ENCODE measurements at places on chromosomes 5 and 9.

GRCh38 chr5:54460181-54460919 lies 4.9 kb downstream of the HSPB3 start:
- no peak for DNase-seq

GRCh38 chr9:125956102-125956501 lies 208.9 kb downstream of the PBX3 start:
- no peak for DNase-seq

- no peak for DNase-seq
These were observed 6.5 kb downstream of the NTMT1 start for GRCh38 chr9:129632460-129632859.

GRCh38 chr5:89401012-89401411 lies 518.0 kb upstream of the MEF2C start:
- DNase-seq = no peak

DNA sequence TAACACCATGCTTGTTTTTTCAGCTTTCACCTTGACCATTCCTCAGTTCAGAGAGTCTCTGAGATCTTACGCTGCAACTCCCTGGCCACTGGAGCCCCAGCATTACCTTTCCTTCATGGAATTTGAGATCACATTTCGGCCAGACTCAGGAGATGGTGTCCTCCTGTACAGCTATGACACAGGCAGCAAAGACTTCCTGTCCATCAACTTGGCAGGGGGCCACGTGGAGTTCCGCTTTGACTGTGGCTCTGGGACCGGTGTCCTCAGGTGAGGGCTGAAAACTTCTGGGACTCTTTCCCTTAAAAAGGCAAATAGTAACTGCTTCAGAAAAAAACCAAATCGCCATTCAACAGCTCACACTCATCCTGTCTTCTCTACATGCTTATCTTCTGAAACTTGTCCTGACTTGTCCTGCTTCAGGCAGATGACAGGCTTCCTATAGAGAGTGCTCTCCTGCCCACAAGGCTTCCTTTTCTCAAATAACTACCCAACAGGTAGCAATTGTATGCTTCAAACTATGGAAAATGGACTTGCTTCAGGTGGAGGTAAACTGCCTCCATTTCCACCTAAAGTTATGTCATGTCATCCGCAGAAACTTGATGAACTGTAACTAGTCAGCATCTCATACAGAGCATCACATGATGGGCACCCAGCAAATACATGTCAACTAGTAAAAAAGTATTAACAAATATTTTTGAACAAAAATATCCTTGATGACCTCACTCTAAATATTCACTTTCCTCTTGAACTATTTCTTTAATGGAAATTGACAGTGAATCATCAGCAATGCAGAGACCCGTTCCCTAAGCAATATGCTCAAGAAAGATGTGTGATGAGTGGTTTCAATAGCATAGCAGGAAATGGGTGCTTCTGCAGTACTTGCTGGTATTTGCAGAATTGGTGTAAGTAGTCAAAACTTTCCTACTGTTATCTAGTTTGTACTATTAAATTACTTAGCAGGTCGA lies 129.2 kb downstream of the LIFR start:
- DNase-seq = no peak

DNA sequence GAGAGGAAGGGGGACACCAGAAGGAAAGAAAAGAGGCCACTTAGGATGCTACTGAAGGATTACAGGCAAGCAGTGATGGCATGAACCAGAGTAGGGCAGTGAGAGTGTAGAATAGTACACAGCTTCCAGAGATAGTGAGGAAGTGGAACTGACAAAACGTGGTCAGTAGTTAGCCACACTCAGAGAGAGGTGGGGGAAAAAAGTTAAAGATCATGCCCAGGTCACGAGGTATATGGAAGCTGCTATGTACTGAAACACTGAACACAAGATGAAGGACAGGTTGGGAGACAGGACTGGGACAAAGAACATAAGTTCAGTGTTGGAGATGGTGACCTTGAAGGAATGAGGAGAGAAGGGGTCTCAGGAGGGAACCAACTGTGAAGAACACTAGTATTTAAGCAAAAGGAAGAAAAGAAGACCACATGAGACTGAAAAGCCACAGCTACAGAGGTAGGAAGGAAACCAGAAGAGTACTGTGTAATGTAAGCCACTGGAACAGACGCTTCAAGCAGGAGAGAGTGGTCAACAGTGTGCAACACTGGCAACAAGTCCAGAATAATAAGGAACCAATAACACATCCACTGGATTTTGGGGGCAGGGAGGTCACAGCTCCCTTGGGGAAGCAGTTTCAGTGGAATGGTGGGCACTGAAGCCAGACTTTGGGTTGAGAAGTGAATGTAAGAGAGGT lies 45.5 kb downstream of the ELL2 start:
- no peak for DNase-seq

DNA sequence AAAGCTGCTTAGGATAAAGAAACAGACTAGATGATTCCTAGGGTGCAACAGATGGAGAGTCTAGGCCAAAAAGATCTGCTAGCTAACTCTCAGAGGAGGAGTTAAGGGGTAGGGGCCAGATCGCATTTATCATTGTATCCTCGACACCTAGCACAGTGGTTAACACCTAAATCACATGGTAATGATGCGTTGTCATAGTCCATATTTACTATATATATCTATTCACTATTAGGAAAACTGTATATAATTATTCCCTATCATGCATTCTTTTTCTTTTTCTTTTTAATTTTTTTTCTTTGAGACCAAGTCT lies 92.8 kb upstream of the SLC44A1 start:
- DNase-seq = no peak

GRCh38 chr9:93308158-93308602 lies 124.2 kb downstream of the WNK2 start:
- no peak for DNase-seq

- no peak for DNase-seq
These were observed 18.8 kb upstream of the KCNIP1 start for GRCh38 chr5:170484847-170485615.

- DNase-seq = no peak
These were observed 1933.2 kb upstream of the WWC1 start for GRCh38 chr5:166358127-166358830.

GRCh38 chr9:133609311-133610098 lies at the start of gene FAM163B:
Gene FAM163B (minus strand): TSS chr9:133609389. CDS start chr9:133580223, 29,166 bp downstream.
- DNase-seq = no peak

DNA sequence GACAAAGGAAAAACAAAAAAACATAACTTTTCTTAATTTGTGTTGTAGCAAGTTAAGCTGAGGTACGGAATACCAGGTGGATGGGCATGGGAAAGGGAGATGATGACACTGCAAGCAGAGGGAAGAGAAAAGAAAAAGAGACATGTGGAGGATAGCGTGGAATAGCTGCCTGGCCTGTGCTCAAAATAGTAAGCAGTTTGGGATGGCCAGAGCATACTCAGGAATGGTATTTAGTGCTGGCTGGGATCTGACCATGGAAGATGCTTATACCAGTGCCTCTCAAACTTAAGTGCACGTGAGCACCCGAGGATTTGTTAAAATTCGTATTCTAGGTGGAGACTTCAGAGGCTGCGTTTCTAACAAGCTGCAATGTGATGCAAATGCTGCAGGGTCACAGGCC lies 41.3 kb downstream of the LNPEP start:
- DNase-seq = no peak

DNA sequence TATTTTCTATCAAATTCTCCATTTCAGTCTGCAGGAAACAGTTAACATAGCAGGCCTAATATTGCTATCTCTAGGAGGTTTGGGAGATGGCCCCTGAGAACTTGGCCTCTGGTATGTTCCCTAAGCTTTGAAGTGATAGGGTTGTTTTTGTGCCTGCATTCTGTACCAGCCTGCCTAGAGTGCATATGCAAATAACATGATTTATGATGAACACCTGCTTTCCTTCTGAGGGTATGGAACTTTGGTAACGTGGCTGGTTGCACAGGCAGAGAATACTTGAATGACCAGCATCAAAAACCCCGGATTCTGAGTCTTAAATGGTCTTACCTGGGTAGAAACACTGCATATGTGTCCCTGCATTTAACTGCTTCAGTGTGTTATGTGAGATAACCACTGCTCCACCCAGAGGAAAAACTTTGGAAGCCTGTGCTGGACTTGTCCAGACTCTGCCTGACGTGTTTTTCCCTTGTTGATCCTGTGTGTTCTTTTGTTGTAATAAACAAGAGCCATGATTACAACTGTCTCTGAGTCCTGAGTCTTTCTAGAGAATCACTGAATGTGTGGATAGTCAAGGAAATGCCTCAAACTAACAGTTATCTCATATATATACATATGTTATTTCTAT lies 111.3 kb upstream of the ABCA1 start:
- peak; percentile 72 for DNase-seq

DNA sequence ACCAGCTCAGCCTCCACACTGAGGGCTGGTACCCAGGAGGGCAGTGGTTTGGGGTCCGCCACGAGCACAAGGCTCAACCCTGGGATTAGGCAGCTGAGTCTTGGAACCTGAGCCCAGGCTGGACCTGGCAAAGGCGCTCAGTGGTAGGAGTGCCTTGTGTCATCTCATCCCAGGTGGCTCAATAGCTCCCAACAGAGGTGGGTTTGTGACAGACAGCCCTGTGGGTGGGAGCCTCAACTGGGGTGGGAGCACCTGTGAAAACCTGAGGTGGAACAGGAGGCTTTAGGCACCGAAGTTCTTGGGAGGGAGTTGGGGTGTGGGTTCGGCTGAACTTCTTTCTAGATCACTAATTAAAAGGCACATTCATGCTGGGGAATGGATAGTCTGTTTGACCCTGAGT lies 35.2 kb upstream of the SMU1 start:
- DNase-seq = no peak

- no peak for DNase-seq
These were observed 81.6 kb upstream of the HAND1 start for GRCh38 chr5:154559398-154560276.

DNA sequence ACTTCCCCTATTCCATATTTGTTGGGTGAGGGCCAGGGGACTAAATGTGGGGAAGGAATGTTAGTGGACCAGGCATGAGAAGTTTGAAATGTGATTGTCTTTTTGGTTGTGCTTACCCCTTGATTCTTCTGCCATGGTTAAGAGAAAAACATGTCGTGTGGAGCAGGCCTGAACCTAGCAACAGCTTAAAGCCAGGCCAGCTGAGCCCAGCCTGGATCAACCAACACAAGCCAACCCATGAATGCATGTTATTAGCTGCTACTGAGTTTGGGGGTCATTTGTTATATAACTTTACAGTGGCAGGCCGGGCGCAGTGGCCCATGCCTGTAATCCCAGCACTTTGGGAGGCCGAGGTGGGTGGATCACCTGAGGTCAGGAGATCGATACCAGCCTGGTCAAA lies 52.4 kb upstream of the TRIO start:
- DNase-seq = no peak
